ENCODE measurements at places on chromosomes 12 and 14.

- DNase-seq: no peak
These were observed 2.0 kb downstream of the B4GALNT1 start for GRCh38 chr12:57630891-57631433.

GRCh38 chr12:52434081-52434733, at the start of gene KRT75:
KRT75 (minus strand) TSS chr12:52434371; CDS start chr12:52434304, 67 bp downstream.
- DNase-seq: no peak

- DNase-seq: no peak
These were observed 2.8 kb downstream of the CAND1 start for GRCh38 chr12:67271976-67272375.

- no peak for DNase-seq
These were observed 200.2 kb downstream of the TTC8 start for GRCh38 chr14:89024691-89025090.

GRCh38 chr14:38150075-38150474, 57.6 kb upstream of the SSTR1 start:
- no peak for DNase-seq

GRCh38 chr14:72788972-72789728, 104.8 kb downstream of the DPF3 start:
- no peak for DNase-seq

- DNase-seq: no peak
These were observed 46.9 kb downstream of the RIMBP2 start for GRCh38 chr12:130669205-130669557.

Measured in KG1 (cell line).